CD4-positive, CD25-positive, alpha-beta regulatory T cell (primary cell): ENCODE measurements at places on chromosomes 5 and 9.
A peak's percentile ranks its signal among the peaks of the same experiment; 100 is the strongest.

DNA sequence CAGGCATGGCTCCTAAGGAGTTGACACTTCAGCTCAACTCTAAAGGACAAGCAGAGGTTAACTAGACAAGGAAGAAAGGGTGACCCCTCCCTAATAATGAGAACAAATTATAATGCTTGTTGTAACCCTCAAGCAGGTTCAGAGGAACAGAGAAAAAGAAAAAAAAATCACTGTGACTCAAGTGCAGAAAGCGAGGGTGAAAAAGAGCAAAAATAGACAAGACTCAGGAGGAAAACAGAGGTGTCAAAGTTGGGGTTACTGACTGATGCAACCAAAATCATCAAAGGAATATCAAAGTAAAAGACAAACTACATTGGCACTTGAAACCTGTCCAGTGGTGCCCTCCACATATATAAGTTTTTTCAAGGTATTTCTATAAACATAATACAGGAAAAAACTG lies 28.4 kb downstream of the FBXW11 start:
- no peak for DNase-seq

DNA sequence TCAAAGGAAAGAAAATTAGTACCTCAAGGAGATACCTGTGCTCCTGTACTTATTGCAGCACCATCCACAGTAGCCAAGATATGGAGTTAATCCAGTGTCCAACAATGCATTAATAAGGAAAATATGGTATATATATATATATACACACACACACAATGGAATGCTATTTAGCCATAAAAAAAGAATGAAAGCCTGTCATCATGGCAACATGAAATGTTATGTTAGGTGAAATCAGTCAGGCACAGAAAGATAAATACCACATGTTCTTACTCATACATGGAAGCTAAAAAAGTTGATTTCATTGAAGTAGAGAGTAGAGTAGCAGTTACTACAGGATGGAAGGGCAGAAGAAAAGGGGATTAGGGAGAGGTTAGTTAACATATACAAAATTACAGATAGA lies 601.5 kb downstream of the ANXA1 start:
- no peak for DNase-seq

DNA sequence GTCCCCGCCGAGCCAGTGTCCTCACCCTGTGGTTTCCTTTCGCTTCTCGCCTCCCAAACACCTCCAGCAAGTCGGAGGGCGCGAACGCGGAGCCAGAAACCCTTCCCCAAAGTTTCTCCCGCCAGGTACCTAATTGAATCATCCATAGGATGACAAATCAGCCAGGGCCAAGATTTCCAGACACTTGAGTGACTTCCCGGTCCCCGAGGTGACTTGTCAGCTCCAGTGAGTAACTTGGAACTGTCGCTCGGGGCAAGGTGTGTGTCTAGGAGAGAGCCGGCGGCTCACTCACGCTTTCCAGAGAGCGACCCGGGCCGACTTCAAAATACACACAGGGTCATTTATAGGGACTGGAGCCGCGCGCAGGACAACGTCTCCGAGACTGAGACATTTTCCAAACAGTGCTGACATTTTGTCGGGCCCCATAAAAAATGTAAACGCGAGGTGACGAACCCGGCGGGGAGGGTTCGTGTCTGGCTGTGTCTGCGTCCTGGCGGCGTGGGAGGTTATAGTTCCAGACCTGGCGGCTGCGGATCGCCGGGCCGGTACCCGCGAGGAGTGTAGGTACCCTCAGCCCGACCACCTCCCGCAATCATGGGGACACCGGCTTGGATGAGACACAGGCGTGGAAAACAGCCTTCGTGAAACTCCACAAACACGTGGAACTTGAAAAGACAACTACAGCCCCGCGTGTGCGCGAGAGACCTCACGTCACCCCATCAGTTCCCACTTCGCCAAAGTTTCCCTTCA lies 1.4 kb downstream of the GLIS3 start:
- peak; percentile 46 for DNase-seq

- DNase-seq: no peak
Observed at GRCh38 chr5:115418788-115419187, 122.3 kb upstream of the CCDC112 start.

GRCh38 chr5:180974612-180975315 lies 13.9 kb upstream of the BTNL3 start:
- no peak for DNase-seq

DNA sequence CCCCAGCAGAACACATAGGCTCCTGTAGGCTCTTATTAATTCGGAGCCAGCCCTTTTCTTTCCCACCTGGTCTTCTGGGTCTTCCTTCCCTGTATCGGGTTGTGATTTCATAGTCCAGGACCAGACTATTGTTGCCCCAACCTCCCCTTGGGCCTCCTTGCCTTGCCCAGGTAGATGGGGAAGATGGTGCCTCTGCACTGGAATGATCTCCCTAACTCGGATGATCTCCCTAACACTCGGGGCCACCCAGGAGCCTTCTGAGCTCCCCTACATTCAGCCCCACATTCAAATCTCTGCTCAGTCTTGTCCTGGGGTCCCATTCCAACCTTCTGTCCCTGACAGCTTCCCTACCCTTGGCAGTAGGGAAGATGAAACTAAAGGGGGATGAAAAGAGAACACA lies 2.7 kb upstream of the IRF1 start:
- DNase-seq: no peak

DNA sequence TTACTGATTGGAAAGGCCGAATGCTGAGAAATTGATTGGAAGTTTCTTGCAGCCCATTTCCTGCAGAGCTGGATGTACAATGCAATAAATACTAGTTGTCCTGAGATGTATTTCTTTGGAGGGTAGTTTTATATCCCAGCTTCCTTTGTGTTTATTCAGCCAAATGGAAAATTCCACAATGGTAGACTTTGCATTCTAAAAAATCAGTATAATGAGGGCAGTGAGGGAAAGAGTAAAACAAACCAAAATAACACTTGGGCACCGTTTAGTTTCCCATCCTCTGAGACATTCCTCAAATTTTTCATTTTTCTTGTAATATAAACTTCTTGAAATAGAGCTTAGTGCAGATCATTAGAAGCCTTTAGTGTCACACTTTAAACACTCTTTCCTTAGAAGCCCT lies 379.4 kb downstream of the EBF1 start:
- DNase-seq: no peak

- peak; percentile 90 for DNase-seq
Observed at GRCh38 chr5:94793113-94793815, 174.8 kb downstream of the SLF1 start.

DNA sequence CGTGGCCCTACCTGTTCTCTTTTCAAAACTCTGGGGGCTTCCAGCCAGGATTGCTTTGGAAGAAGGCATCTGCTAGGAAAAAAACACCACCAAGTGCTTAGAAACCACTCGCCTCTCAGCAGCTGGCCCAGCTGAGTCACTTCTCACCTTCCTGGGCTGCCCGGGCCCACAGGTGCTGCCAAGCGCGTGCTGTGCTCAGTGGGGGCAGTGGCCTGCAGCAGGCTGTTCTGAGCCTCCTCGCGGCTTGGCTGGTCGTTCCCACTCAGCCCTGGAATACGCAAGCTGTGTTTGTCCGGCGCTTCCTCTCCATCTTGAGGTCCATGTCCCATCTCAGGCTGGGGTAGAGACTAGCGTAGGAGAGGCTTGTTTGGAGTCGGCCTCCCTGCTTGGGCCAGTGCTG lies 102.5 kb upstream of the FCN2 start:
- DNase-seq: no peak

GRCh38 chr5:172902497-172903472 lies 56.4 kb upstream of the RPL26L1 start:
- DNase-seq: no peak

GRCh38 chr5:14270209-14270702 lies 127.1 kb downstream of the TRIO start:
- DNase-seq: peak; percentile 11

DNA sequence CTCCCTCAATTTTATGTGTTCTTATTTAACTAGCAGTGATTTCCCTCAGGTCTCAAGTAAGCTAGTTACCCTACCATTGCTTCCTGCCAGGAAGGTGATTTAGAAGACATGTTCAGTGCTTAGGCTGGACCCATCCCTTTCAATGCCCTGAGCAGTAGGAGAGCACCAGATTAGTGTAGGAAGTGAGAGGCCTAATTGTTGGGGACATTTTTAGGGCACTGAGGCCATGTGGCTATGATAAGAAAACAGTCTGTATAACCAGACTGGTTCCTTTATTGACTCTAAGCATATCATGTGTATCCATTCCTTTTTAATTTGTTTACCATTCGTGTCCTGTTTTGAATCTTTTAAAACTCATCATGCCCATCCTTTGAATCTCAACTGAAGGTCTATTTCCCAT lies 312.3 kb upstream of the PRR16 start:
- no peak for DNase-seq

DNA sequence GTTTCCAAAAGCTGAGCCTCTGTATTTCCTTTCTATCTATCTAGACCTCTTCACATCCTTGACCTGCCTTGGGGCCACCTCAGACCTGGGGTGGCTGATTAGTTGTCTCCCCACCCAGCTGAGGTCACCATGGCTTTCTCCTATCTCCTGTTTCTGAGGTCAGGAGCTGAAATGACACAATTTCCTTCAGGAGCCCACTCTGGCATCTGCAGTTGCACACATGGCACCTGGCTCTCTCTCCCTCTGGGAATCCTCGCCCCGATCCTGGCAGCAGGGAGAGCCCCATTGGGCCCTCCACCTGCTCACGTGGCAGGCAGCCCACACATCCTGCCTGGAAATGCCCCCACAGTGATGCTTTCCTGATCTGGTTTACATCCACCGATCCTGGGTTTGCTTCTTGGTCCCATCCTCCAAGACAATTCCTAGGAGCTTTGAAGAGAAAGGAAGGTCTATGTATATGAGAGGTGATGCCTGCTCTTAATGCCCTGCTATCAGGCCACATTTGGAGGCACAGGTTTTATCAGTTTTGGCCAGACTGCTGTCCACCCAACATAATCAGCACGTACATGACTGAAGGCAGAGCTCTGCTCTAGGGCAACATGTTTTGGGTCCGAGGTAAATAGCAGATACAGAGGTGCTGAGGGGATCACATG lies 53.7 kb downstream of the MARCHF3 start:
- DNase-seq: no peak

DNA sequence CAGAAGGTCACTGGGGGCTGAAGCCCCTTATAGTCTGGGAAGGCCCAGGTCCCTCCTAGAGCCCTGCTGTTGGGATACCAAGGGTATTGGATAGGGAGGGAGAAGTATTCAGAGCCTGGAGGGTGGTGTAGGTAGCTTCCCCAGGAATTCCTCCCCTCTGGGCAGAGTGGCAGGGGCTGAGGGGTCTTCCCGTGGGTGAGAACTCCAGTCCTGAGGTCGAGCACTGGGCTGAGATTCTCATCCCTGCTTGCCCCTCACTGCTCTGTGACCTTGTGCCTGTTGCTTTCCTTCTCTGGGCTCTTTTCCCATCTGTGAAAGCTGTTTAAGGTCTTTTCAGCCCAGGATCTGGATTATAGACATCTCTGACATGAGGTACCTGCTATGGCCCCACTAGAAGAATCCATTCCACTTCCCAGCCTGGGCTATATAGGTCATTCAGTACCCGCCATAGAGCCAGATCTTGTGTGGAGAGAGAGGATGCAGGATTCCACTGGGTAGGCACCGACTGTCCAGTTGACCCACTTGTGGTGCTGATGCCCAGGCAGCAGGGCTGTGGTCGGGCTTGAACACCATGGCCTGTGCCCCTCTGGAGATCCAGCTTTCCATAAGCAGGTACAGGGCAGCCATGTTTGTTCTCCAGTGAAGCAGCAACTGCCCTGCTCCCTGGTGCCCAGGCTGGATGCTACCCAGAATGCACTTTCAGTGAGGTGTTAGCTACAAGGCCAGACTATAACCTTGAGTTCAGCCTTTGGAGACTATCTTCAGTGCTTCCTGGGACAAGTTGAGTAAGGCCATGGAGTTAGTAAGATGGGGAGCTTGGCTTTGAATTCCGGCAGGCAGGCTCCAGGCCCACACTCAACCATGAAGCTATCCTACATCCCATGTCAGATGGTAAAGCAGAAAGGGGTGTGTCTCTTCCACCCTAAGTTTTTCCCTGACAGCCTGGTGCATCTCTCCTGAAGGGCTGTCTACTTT lies 60.1 kb downstream of the AMBP start:
- DNase-seq: no peak

DNA sequence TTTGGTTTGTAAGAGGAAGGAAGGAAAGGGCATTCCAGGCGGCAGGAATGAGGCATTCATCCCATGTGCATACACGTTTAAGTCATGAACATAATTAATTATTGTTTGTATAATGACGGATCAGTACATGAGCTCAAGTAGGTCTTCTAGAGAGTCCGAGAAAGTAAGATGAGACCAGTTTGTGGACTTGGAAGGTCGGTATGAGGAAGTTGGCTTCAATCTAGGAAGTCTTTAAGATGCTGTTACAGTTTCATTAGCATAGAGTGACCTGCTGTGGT lies 2.1 kb downstream of the GTF3C4 start:
- DNase-seq: no peak

DNA sequence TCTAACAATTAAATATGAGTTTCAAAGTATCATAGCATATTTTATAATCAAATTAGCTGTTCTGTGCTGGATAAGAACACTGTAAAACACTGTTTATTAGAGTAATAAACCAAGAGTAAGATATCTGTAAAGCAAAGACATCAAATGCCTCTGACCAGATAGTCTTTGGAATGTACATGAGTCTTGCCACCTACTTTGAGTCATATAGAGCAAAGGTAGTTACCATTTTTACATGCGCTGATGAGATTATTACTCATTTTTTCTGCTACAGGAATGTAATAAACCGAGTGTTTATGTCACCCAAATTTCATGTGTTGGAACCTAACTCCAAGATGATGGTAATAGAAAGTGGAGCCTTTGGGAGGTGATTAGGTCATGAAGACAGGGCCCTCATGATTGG lies 654.5 kb downstream of the CETN3 start:
- no peak for DNase-seq

DNA sequence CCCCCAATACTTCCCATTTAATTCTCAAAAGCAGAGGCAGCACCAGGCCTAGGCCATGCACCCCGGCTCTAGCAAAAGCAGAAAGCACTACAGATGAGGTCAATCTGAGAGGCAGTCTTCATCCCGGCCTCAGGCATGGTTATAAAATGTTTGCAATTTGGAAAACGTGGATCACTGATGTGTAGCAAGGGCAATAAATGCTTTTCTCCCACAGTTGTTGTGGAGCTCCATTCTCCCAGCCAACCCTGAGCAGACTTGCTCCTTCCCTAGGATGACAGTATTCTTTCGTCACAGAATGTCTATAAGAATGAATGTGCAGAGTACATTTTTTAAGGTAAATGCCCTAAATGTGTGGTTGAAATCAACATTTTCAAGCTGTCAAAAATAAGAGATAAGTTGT lies 157.3 kb upstream of the DAPK1 start:
- no peak for DNase-seq

DNA sequence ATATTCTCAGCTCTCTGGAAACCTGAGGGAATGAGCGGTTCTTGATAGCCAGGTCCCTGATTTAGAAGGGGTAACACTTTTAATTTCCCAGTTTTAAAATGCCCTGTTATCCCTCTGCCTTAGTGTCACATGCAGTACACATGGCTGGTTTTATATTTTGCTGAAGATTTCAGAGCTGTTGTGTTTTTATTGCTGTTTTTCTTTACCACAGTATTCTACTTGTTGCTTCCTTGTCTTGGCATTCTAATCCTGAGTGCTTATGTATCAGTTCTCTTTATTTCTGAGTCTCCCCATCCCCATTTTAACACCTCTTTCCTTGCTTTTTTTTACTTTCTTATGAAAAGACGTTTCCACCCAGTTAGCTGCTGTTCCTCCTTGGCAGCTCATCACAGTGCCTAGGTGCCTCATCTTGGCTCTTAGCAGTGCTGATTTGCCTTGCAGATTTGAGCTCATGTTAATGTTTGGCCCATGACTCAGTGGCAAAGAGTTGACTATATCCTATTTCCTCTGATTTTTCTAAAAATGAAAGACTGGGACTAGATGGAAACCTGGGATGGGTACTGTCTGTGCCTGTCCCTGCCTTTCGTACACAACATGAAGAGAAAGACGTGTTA lies 3.7 kb downstream of the MTRR start:
- no peak for DNase-seq
